Esophagus squamous epithelium (tissue), 5 donors: ENCODE measurements at places on chromosomes 5 and 9.

- no peak for DNase-seq
Measured at GRCh38 chr5:176929654-176930053, 30.5 kb upstream of the HK3 start.

DNA sequence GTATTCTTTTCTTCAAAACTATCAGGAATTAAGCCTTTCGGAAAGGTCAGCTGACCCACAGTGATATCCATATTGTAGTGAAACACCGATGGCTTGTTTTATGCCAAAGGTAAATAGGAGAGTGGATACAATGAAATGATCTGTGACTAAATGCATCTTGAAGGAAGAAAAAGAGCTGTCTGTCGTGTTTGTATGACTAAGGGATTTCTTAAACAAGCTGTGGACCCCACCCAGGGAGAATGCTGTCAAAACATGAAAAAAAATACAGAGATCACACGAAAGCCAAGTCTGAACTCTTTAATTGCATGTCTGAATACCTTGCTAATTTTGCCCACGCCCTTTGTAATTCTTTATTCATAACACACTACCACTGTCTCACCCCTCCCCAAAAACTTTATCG, 286.4 kb upstream of the WWC1 start:
- DNase-seq, result no peak

DNA sequence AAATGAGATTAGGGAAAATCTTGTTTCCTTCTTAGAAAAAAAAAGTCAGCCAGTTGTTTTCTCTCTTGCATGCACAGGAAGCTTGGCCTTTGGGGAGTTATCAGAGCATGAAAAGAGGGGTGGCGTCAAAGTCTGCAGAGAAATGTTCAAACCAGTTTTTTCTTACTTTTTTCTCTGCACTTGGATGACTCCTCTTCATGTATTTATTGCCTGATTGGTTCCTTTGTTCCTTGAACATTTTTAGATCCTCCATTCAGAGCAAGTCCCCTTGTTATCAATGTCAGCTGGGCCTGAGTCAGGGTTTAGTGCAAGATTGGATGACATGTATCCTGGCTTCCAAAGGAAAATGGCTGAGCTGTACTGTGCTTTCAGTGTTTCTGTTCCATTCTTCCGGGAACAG, 392.6 kb upstream of the BRINP1 start:
- DNase-seq, result no peak

DNA sequence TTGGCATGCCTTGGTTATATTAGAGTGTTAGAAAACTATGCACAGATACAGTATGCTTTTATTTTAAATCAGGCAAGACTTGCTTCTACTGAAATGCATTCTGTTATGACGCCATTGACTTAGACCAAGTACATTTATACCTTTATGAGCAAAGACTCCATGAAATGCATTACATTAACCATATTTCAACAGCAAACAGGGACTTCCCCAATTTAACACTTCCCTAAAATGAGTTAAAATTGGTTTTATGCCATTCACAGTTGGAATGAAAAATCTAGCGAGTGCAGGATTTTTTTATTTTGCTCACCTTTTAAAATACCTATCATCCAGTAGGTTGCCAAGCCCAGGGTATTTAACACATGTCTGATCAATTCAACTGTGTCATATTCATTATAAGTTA, 272.1 kb upstream of the IZUMO3 start:
- no peak for DNase-seq

GRCh38 chr5:95857185-95857945, 34.8 kb upstream of the GLRX start:
- DNase-seq, result no peak

DNA sequence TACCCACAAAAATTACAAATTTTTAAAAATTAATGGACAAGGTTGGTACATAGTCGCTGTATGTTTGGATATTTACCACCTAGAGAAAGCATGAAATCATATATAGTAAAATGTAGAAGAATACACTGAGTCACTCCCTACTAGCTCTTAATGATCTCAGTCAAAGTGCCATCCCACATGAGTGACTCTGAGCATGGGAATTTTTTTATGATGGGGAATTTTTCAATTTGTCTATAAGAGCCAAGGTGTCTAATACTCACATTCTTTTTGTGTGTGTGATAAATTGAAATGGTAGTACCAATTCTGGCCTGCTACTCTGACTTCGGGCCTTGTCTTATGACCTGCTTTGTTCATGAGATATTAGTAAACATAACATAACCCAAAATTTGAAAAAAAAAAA, 483.2 kb downstream of the CDH10 start:
- no peak for DNase-seq

GRCh38 chr5:68336200-68336599, 120.6 kb downstream of the PIK3R1 start:
- no peak for DNase-seq

DNA sequence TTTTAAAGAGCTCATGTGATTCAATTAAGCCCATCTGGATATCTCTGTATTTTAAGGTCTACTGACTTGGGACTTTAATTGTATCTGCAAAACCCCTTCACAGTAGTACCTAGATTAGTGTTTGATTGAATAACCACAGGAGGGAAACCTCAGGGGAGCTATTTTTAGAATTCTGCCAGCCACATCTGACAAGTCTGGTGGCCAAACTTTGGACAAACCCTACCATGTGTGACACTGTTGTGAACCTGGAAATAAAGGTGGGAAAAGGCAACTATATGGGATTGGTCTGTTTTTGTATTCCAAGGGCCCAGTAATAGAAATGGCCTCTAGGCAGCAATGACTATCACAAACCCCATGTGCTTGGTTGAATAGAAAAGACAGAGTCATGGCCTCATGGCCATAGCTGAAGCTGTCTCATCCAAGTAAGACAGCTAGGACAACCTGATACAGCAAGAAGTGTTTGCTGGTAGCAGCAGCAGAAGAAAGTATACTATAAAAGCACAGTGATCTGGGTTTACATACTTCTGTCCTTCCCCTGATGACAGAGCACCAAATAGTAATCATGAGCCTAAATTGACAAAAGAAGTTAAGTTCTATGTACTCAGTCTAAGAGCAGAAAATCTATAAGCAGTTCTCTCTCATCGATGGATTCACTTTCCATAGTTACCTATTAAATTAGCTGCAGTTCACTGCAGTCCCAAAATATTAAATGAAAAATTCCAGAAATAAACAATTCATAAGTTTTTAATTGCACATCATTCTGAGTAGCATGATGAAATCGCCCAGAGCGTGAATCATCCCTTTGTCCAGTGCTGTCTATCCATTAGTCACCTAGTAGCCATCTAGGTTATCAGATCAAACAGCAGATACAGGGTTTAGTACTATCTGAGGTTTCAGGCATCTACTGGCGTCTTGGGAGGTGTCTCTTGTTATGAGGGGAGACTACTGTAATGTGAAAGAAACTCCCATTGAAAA, 189.8 kb downstream of the ARHGAP26 start:
- DNase-seq, result no peak

- no peak for DNase-seq
Measured at GRCh38 chr9:37999588-38000189, 69.3 kb downstream of the SHB start.

- DNase-seq, result no peak
Measured at GRCh38 chr9:129774791-129775447, 22.1 kb upstream of the PTGES start.

GRCh38 chr5:36389245-36389644, 87.5 kb upstream of the RANBP3L start:
- DNase-seq, result no peak

DNA sequence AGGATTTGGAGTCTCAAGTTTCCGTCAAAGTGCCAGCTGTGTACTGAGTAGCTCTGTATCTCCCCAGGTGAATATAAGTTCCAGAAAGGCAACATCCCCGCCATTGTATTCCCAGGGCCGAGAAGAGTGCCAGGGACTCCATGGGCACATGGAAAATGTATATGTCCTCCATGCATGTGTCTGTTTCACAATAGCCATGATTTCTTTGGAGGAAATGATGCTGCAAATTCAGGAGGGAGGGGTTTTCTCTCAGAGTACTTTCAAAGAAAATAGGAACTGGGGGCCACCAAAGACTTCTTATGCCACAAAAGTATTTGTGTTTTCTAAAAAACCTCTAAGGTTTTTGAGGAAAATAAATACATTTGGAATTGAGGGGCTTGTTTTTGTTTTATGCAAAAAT, 524.6 kb downstream of the BNC2 start:
- no peak for DNase-seq

- no peak for DNase-seq
Measured at GRCh38 chr9:100324594-100325200, 28.0 kb downstream of the TEX10 start.

DNA sequence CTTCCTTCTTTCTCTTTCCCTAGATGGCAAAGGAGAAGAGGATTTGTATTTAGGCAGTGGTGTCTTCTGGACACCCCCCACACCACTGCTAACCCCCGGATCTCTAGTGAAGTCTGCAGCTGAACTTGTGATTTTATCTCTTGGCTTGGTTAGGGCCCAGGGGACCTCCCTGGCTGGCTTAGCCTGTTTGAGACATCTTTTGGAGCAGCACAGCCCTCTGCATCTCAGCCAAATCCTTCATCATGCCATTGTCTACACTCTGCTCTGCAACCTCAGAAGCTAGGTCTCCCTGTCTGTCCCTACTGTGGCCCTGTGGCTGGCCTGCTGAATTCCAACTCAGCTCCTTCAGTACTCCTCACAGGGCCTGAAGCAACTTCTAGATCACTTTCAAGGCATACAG, 81.7 kb downstream of the MUSK start:
- no peak for DNase-seq

DNA sequence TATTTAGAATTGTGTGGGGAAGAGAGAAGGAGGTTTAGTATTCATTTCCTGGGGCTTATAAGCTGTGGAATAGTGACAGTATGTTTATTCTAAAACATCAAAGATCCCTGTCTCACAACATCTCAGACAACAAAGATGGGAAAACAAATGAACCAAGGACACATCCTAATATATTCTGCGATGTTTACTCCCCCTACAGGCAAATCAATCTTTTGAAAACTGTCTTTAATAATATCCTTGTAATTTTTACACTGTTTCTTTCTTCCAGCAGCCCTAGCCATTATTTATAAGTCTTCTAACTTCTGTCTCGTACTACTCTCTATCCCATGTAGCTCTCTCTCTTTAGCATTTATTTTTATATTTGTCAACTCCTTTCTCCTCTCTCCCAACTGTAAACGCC, 33.5 kb upstream of the TMEM252 start:
- no peak for DNase-seq

GRCh38 chr9:88435336-88435735, 47.1 kb downstream of the SPIN1 start:
- DNase-seq, result no peak

- no peak for DNase-seq
Measured at GRCh38 chr9:100521282-100521681, 48.3 kb downstream of the TMEFF1 start.

- no peak for DNase-seq
Measured at GRCh38 chr5:173495225-173495904, 121.1 kb downstream of the BOD1 start.

DNA sequence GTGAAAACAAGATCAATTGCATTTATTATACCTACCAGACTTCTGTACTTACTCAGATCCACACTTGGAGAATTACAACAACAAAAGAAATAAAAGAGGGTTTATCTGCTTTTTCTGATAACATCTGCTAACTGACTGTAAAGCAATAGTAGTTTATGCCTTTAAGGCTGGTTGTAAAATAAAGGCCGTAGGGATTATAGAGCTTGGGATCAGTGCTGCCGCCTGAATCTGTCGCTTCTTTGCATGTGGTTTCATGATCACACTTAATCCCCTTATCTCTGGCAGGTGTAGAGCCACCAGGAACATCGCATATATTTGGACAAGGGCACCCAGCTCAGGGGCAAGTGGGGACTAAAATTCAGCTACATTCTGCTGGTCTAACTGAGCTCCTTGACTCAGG, 146.7 kb downstream of the CCDC192 start:
- no peak for DNase-seq

GRCh38 chr5:32679218-32679617, 31.9 kb upstream of the NPR3 start:
- DNase-seq, result no peak

- DNase-seq, result no peak
Measured at GRCh38 chr9:95092262-95093072, 225.0 kb downstream of the FANCC start.

DNA sequence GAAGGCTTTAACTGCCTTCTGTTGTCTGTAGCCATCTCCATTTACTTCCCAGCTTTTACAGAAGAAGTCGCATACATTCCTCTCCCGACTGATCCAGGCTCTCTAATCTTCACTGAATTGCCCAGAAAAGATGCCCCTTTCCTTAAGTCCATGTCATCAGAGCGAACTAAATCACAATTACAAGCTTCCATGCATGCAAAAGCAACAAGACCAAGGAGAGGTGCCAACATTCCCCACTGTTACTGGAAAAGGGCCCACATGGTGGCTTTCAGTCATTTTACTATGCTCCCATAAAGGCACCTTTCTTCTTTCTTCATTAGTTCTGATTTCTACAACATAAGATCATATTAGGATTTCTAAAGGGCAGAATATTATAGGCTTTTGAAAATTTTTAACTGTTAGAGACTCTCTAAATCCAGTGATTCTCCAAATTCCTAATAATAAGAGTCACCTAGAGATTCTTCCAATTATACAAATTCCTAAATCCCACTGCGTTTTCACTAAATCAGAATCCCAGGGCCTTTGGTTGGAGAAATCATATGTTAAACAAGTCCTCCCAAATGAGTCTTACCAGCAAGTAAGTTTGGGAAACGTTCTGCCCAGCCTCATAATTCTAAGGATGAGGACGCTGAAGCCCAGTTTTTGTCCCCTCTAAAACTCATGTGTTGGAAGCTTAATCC, 17.0 kb upstream of the ZFR start:
- no peak for DNase-seq

GRCh38 chr9:112912636-112913035, 22.0 kb upstream of the SLC46A2 start:
- no peak for DNase-seq

- DNase-seq, result no peak
Measured at GRCh38 chr9:132986114-132986513, 7.6 kb downstream of the GFI1B start.

DNA sequence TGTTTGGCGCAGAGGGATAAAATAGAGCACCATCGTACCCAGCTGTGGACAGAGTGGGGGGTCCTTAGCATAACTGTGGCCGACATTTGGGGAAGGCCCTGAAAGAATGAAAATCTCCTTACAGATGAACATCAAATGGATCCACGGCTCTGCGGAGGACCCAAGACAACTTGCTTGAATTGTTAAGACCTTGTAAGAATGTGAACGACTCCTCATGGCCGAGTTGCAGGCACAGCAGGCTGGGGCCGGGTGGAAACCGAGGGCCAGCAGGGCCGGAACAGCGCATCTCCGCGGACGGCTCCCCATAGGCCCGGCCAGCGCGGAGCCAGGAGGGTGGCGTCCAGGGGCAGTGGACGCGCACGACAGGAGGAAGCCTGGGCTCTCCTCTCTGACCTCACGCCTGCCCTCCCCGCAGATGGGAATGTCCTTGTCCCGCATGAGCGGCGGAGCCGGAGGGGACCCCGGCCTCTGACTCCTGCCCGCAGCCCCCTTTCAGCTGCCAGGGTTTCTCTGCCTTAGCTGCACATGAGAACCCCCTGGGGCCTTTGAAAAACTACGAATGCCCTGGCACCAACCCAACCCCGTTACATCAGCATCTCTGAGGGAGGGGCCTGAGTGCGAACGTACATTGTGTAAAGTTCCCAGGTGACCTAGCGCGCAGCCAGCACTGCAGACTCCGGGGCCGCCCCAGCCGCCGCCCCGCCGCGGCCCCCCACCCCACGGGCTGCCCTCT, 36.2 kb upstream of the PTCH1 start:
- no peak for DNase-seq
